Brain pericyte (primary cell): ENCODE measurements at places on chromosomes 3 and 15.

GRCh38 chr3:71089271-71089847 is 494.2 kb downstream of the FOXP1 start:
- DNase-seq = no peak

- no peak for DNase-seq
Measured at GRCh38 chr15:31605467-31605931, 278.9 kb downstream of the KLF13 start.

DNA sequence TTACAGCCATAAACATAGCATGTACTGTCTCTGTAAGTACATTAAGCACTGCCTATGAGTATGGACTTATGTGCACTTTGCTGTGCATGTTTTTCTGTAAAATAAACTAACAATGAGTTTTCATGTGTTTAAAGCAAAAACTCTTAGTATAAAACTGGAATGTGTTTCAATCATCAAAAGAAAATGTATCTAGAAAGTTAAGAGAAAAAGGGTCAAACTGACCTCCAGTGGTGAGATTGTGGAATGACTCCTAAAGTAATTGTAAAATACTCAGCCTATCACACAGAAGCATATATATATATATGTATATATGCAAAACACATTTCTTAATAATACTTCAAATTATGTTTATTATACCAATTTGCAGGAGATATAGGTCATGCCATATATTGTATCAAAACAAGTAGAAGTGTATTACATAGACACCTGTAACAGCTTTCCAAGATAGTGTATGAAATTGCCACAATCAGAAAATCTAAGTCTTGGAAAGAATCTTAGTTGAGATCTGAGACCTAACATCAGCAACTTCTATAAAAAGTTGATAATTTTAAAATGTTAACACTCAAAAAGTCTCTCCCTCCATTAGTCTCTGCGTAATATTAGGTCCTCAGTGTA is 199.6 kb downstream of the FMN1 start:
- no peak for DNase-seq

- no peak for DNase-seq
Measured at GRCh38 chr3:104279617-104280016, 1087.1 kb upstream of the ALCAM start.

GRCh38 chr3:40470701-40471100 is 6.2 kb upstream of the ZNF619 start:
- DNase-seq = no peak

DNA sequence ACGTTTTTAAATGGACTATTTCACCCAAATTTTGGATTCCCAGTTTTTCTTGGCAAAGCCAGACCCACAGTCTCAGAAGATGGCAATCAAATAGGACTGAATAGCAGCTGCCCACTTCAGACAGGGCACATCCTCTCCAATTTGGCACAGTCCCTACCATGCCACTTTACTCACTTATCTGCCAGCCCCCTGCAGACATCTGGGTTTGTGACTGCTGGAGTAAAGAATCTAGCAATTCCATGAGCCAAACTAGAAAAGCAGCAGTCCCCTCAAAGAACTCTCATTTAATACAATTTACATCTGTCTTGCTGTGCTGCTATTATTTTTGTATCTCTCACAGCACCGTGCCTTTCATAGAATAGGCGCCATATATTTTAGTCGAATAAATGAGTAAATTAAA is 16.0 kb upstream of the LRRN1 start:
- no peak for DNase-seq

DNA sequence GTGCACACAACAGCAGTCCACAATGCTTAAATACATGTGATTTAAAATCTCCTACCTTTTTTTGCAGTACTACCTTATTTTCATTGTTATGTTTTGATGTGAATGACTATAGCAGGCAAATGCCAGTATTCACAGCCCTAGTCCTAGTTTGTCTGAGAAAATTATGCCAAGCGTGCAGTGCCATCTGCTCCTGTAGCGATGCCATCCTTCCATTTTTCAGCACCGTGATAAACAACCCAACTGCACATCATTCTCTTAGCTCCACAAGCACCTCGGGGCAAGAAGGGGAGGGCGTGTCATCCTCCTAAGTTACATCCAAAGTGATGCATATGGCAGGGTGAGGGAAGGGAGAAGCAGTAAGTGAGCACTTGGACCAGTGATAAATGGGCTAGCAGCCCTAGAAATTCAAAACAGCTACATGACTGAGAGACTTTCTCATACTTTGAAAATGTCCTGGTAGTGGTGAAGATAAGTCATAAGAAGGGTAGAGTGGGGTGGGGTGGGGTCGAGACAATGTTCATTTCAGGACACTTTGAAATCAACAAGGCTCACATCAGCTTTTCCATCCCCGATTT is 198.8 kb downstream of the LSAMP start:
- DNase-seq = no peak

- no peak for DNase-seq
Measured at GRCh38 chr15:99732751-99733267, 428 bp downstream of the LYSMD4 start.

DNA sequence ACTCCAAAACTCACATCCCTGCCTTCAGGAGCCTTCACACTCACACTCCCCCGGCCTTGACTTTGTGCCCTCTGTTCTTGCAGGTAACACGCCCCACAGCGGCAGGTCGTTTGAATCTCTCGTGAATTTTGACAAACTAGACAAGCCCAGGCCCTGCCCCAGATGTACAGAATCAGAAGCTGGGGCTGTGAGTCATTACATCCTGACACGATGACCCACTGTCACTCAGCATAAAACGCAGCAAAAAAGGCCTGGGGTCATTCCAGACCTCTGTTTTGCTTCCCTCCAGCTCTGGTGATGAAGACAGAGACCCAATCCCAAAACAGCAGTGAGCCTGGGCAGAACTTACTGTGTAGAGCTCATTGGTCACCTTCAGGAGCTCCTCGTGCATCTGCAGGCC is 116.4 kb upstream of the RAD18 start:
- no peak for DNase-seq
